Activated T-helper 2 cell treated with anti-CD3 and anti-CD28 coated beads, Interferon-gamma antibody, Interleukin-2, Interleukin-4, amounts not matched to agents 10 μg/mL and 5 μg/mL and 100 μg/mL, durations not matched to agents 14 hours and 24 hours and 36 hours (primary cell): ENCODE measurements at places on chromosomes 5 and 9. TPM values are rescaled to one million over a fixed set of nuclear protein-coding genes. Genes with fewer than 3 reads are reported as not detected.

DNA sequence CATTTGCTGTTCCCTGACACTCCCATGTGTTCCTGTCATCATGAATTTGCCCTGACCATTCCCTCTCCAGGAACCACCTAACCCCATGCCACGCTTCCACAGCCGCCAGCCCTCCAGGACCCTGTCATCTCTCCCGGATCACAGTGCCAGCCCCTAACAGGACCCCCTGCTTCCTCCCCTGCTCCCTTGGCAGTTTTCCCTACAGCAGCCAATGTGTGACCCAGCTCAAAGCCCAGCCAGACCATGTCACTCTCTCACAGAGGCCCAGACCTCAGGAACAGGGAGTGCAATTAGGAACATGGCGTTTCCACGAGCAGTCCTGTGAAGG, 8.1 kb downstream of the FOXE1 start:
- peaks cover 9% of the 10 kb centered on the region for H3K4me1 ChIP-seq
- H3K36me3 ChIP-seq, result no peaks in the 10 kb centered on the region
- DNase-seq, result no peak
- H3K27me3 ChIP-seq, result peaks cover 71% of the 10 kb centered on the region
- H3K4me3 ChIP-seq, result no peak overlapping the region
- H3K27ac ChIP-seq, result no peak overlapping the region

The SVEP1 gene
- total RNA-seq, result not detected in 2 replicates

The GPRIN1 gene
- 3.0 and 3.6 TPM in 2 replicates for total RNA-seq

DNA sequence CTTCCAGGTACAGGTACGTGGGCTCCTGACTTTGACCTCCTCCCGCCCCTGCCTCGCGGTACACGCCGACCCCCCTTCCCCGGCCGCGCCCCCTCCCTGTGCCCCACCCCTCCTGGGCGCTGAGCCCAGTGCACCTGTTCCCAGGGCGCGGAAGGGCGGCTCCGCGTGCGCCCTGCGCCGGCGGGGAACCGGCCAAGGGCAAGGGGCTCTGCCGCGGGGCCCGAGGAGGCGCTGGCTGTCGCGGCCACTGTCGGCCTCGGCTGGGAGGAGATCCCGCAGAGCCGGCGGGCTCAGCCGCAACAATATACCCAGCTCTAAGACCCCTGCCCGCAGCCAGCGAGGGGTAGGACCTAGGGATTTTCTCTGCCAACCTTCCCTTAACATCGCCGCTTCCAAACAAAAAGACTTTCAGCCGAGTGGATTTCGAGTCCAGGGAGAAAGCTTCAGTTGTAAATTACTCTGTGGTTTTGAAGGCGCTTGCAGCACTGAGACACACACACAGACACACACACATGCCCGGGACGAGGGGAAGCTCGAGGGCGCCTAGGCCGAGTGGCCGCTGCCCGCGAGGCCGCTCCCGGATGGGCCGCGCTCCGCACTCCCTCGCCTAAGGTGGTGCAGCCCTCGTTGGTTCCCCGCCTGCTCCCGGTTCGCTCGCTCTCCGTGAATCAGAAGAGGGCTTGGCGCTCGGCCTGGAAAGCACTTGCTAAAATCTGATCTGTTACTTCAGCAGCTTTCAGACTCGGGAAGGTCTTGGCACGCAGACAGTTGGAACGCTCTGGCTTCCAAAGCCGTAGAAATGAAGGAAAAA, 1.2 kb downstream of the FGF18 start:
- DNase-seq, result no peak
- peak overlapping the region; percentile 69 for H3K4me3 ChIP-seq
- H3K4me1 ChIP-seq, result peaks cover 5% of the 10 kb centered on the region
- H3K27me3 ChIP-seq, result peaks cover 27% of the 10 kb centered on the region

DNA sequence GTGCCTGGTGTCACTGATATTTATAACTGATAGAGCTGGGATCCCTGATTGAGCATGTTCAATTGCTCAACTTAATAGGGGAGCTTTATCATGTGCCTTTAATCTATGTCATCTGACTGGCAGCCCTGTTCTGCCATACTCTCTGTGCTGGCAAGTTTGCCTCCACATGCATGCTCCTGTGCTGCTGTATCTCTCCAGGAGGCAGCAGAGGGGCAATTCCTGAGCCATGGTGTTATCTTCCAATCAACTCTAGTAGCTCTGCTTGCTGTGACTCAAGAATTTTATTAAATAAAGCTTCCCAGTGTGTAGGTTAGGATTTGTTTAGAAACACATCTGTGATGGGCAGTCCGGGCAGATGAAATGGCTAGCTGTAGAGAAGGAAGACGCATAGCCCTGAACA, 642.0 kb downstream of the KIF4B start:
- no peak for DNase-seq
- H3K27me3 ChIP-seq, result no peaks in the 10 kb centered on the region
- H3K27ac ChIP-seq, result no peak overlapping the region
- no peak overlapping the region for H3K4me3 ChIP-seq
- H3K36me3 ChIP-seq, result no peaks in the 10 kb centered on the region
- H3K4me1 ChIP-seq, result no peaks in the 10 kb centered on the region

DNA sequence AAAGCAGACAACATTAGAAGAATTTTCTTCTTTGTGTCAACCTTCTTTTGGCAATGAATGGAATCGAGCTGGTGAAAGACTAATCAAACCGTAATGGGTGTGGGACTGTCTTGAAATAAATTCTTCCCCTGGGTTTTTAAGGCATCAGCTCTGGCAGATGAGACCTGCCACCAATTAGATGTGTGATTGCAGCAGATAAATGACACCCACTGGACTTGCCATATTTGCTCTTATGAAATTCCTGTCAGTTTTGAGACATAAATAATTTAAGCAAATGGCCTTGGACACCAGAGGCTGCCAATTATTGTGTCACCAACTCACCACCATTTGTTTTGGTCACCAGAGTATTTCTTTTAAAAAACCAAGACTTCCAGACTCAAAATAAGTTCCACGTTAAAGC, 135.9 kb upstream of the RGMB start:
- no peak overlapping the region for H3K27ac ChIP-seq
- H3K27me3 ChIP-seq, result no peaks in the 10 kb centered on the region
- H3K4me3 ChIP-seq, result no peak overlapping the region
- no peaks in the 10 kb centered on the region for H3K4me1 ChIP-seq
- DNase-seq, result no peak

GRCh38 chr5:58183078-58183785, 276.7 kb downstream of the PLK2 start:
- DNase-seq, result no peak
- no peaks in the 10 kb centered on the region for H3K27me3 ChIP-seq
- H3K36me3 ChIP-seq, result no peaks in the 10 kb centered on the region
- no peak overlapping the region for H3K4me3 ChIP-seq

GRCh38 chr9:97854696-97855485, 1.9 kb downstream of the FOXE1 start:
- peaks cover 78% of the 10 kb centered on the region for H3K27me3 ChIP-seq
- no peak overlapping the region for H3K27ac ChIP-seq

DNA sequence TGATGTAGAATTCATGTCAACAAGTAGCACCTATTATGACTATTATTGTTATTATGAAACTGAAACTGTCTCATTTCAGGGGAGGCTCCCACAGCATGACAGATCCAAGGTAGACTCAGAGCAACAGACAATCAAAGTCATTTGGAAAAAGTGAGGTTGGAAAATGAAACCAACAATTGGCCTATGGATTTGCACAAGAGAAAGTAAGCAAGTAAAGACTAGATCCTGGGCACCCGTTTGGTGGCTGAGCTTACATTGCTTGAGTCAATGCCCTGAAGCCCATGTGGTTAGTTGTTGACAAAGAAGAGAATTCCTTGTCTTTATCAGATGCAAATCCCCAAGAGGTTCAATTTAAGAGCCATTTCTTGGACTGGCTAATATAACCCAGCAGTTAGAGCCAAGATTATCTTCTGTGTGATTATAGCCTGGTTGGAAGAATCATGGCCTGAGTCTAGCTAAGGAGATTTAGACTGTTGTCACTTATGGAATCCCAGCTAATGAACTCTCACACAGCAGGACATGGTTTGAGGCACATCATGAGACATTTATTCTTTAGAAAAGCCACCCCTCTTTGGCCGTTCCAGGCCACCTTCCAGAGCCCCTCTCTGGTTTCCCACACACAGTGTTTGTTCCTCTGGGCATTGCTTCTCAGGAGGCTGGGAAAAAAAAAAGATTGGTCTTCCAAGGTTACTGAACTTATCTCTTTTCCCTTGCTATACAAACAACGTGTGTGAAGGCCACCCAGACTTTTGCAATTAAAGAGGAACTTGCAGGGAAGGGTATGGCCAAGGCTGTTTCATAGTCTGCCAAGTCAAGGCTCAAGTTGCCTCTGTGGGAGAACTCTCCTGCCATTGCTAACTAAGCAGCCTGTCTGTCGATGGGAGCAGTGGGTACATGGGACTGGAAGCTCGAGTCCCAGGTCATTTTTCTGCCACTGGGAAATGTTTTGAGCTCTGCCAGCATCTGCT, 399.5 kb downstream of the ENC1 start:
- no peaks in the 10 kb centered on the region for H3K36me3 ChIP-seq
- no peak overlapping the region for H3K4me3 ChIP-seq
- peaks cover 23% of the 10 kb centered on the region for H3K27me3 ChIP-seq
- no peak overlapping the region for H3K27ac ChIP-seq
- peaks cover 6% of the 10 kb centered on the region for H3K4me1 ChIP-seq

GRCh38 chr5:111668477-111669414, 88.2 kb downstream of the NREP start:
- H3K36me3 ChIP-seq, result no peaks in the 10 kb centered on the region
- peaks cover 7% of the 10 kb centered on the region for H3K4me1 ChIP-seq
- H3K27ac ChIP-seq, result no peak overlapping the region
- H3K4me3 ChIP-seq, result no peak overlapping the region
- peaks cover 2% of the 10 kb centered on the region for H3K27me3 ChIP-seq

The PCDHGA4 gene
- total RNA-seq, result 0.44 and 0.57 TPM in 2 replicates

DNA sequence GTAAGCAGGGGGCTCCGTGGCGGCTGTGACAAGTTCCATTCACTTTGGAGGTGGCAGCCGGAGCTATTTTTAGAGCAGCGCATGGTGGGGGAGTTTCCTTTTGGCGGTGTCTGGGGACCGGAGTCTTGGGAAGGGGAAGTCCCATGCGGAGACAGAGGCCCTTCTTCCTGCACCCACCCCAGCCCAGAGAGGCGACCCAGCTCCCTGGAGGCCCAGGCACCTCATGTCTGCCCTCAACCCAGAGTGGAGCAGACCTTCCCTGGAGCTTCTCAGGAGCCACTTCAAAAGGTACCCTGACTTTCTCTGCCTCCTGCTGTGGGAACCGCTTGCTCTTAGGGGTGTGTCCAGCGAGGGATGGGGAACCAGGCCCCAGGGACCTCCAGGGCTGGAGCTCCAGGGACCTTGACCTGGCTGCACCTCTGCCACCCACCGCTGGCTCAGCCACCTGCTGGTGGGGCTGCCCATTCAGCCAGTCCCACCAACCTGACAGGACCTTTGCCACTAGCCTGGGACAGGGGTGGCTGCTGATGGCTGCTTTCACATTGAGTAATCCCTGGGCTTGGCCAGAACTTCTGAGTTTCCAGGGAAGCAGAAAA, 34.1 kb downstream of the NEK6 start:
- DNase-seq, result peak; percentile 24
- peaks cover 49% of the 10 kb centered on the region for H3K4me1 ChIP-seq
- peaks cover 25% of the 10 kb centered on the region for H3K36me3 ChIP-seq
- peak overlapping the region; percentile 66 for H3K4me3 ChIP-seq
- peak overlapping the region; percentile 52 for H3K27ac ChIP-seq

DNA sequence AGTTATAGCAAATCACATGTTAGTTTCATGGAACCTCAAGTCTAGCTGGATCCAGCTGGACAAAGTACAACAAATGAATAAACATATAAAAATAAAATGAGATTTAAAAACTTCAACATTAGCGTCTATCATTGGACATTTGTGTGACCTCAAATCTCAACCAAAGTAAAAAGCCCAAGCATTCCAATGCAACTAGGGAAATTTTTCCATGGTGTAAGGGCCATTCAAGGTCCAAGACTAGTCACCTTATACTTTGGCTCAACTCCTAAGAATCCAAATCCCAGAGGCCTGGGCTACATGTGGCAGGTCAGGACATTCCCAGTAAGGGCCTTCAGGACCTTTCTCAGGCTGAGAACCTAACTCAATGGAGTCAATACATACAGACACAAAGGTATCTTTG, 137.4 kb upstream of the DMAC1 start:
- H3K4me1 ChIP-seq, result peaks cover 17% of the 10 kb centered on the region
- H3K27me3 ChIP-seq, result no peaks in the 10 kb centered on the region
- H3K4me3 ChIP-seq, result no peak overlapping the region
- H3K36me3 ChIP-seq, result peaks cover 12% of the 10 kb centered on the region
- no peak overlapping the region for H3K27ac ChIP-seq

GRCh38 chr5:158100373-158100888, 241.5 kb upstream of the CLINT1 start:
- H3K27me3 ChIP-seq, result peaks cover 1% of the 10 kb centered on the region
- no peak overlapping the region for H3K4me3 ChIP-seq
- no peaks in the 10 kb centered on the region for H3K4me1 ChIP-seq
- H3K27ac ChIP-seq, result no peak overlapping the region
- H3K36me3 ChIP-seq, result no peaks in the 10 kb centered on the region

The MCIDAS gene
- not detected in 2 replicates for total RNA-seq

DNA sequence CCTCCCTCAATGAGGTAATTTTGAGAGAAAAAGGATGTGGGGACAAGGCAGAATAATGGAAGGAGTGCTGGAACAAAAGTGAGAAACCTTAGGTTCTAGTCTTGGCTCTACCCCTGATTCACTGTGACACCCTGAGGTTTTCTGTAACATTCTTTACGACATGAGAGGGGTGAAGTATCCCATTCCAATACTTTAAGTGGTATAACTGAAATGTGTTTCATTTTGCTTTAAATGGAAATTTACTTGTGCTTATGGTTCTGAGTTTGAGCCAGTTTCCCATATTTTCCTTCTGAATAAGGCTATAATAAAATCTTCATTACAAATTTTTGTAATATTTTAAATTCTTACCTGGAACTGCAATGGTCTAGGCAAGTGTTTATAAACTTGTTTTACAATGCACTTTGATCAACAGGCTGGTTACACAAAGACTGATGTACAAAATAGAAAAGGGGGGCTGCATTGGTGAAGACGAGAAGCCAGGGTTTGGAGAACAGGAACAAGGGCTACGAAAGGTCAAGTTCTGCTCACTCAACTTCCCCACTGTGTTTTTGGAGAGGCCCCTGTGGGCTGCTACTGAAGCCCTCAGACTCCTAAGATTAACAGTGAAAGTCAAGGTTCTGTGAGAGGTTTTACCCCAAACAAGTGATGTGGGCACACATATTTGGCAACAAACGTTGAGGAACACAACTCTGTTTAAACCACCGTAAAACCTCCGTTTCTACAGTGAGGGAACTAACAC, 171.9 kb upstream of the ELL2 start:
- no peaks in the 10 kb centered on the region for H3K4me1 ChIP-seq
- H3K27ac ChIP-seq, result no peak overlapping the region
- H3K27me3 ChIP-seq, result peaks cover 7% of the 10 kb centered on the region
- no peak for DNase-seq

DNA sequence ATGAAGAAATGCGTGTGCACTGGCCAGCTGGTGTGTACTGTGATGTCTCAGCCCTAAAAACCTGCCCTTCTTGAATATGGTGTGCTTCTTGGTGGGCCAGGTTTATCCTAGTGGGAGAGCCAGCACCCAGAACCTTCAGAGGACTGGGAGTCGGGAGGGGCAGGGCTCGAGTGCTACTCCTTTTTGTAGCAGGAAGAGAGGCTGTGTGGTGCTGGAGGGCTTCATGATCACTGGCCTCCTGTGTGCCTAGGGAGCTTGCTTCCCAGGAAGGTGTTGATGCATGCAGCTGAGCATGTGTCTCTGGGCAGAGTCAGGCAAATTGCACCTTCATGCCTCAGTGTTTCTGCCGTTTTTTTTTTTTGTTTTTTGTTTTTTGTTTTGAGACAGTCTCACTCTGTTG, 20.0 kb downstream of the PHF2 start:
- DNase-seq, result no peak
- no peak overlapping the region for H3K27ac ChIP-seq
- H3K27me3 ChIP-seq, result no peaks in the 10 kb centered on the region
- H3K4me3 ChIP-seq, result no peak overlapping the region
- peaks cover 34% of the 10 kb centered on the region for H3K4me1 ChIP-seq
